ENCODE measurements at places on chromosomes 4 and X.

DNA sequence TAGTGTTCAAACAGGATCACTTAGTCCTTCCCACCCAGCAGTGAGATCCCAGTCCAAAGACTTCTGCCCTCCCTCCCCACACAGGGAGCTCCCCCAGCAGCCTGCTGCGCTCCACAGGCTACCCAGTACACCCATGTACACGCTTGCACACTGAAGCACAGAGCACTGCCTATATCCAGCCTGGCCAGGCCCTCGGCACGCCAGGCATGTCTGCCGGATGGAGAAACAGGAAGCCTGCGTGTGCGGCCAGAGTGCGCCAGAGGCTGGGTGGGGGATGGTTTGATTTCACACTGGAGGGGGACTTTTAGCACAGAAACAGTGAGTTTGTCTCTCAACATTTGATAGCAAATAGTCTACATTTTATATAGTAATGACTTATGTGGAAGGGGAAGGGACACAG, 833.5 kb upstream of the IGFBP7 start:
- peak; percentile 47 for DNase-seq

DNA sequence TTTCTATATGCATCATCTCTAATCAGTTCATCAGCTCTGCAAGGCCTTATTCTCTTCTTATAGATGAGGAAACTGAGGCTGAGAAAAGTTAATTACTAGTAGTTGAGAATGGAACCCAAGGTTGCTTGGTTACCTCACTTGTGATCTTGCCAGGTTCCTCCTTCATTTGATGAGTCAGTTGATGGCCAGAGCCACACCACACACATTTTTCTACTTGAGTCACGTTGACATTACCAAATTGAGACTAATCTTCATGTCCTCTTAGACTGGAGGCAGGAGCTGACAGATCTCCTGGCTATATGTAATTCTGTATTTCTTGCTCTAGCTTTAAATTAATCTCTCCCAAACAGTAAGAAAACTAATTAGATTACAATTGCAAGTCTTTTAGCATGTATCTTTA, 428.4 kb downstream of the AFF2 start:
- DNase-seq: peak; percentile 53

GRCh38 chr4:116469582-116469981, 615.8 kb downstream of the TRAM1L1 start:
- no peak for DNase-seq

- DNase-seq: peak; percentile 18
Measured at GRCh38 chr4:25915353-25915705, 1.3 kb downstream of the SMIM20 start.

DNA sequence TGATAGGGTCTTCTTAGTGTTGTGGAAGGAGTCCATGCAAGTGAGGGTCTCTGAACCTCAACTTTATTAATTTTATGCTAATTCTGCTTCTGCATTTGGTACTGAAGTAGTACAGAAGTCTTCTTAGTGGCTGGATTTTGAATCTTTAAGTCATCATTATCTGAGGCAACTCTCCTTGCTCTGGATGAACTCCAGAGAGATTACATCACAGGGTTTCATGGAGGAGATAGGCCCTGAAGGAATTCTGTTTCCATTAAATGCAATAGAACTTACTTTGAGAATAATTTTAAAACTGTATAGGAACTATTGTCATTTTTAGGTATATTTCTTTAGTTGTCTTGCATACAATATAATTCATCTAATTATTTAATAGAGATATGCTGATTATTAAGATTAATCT, 451.2 kb downstream of the FAT4 start:
- DNase-seq: no peak

GRCh38 chr4:120918788-120919187, 3.7 kb downstream of the PRDM5 start:
- DNase-seq: no peak

GRCh38 chrX:2694914-2695267, 3.8 kb downstream of the CD99 start:
- DNase-seq: no peak

DNA sequence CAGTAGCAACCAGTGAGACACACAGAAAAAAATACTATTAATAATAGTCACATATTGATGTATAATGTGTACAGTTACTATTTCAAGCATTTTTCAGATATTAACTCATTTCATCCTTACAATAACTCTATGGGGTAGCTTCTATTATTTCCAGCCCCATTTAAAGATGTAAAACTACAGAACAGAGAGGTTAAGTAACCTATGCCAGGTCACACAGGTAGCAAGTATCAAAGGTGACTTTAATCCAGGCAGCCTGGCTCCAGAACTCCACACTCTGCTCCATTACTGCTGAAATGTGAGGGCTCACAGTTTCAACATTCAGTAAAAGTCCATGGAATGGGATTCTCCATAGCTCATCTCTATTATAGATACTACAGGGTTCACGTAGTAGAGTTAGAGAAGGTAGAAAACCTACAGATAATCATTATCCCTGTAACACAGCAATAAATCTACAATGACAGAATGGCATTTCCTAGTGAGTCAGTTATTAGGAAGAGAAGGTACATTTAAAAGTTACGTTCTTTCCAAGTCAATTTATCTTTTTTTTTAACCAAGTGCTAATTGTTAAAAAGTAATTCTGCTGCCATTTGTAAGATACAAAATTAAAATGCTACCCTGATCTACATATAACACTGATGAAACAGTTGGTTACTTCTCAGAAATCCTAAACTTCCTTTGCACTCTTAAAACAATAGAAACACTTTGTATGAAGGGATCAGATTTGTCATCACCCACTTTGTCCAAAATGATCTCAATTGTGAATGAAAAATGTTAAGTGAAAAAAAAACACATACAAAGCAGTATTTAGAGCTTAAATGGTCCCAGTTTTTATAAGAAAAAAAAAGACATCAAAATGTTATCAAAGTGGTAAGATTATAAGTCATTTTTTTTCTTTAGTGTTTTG, 18.7 kb downstream of the RELL1 start:
- DNase-seq: no peak

GRCh38 chrX:47160781-47161180, 15.8 kb downstream of the RBM10 start:
- DNase-seq: no peak

- DNase-seq: peak; percentile 11
Measured at GRCh38 chrX:33336783-33337182, 125.4 kb upstream of the DMD start.

- DNase-seq: peak; percentile 68
Measured at GRCh38 chr4:109005523-109005922, 242.7 kb upstream of the ETNPPL start.

DNA sequence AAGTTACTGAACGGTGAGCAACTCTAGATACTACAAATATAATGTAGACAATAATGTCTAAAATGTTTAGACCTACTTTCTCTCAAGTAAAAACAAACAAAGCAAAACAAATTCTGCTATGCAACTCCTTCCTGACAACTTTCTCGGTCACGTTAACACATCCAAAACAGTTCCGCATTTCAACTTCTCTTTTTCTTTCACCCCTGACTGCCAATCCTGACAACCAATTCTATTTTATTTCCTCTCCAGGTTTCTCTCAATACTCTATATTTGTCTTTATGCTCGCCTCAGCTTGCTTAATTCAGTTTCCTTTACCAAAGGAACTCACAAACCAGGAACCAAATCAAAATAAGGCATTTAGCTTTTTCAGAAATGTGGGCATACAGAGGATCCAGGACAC, 513.0 kb downstream of the FSTL5 start:
- DNase-seq: no peak

- peak; percentile 88 for DNase-seq
Measured at GRCh38 chr4:109921384-109921808, 8.7 kb downstream of the EGF start.

GRCh38 chr4:175450446-175450845, 361.6 kb downstream of the GPM6A start:
- DNase-seq: no peak

DNA sequence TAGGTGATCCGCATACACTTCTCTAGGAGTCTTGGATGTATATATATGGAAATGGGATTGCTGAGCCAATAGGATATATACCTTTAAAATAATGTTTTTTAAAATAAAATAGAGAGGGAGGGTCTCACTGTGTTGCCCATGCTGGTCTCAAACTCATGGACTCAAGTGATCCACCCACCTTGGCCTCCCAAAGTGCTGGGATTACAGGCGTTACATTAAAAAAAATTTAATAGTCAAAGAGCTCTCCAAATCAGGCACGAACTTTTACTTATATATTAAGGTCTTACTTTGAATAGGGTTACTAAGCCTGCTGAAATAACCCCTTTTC, 109.0 kb downstream of the GNL3L start:
- no peak for DNase-seq

DNA sequence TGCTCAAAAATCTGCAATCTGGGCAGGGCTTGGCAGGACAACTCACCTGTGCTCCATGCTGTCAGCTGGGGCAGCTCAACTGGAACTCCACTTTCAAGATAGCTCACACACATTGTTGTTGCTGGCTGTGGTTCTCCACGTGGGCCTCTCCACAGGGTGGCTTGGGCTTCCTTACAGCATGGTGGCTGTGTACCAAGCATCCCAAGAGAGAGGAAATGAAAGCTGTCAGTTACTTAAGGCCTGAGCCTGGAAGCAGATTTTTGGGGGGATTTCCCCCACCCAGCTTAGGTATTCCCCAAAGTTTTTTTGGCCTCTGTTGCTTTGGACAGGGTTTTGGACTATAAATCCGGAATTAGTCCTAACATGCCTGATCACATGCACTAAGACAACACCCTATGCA, 81.0 kb downstream of the BCOR start:
- no peak for DNase-seq

DNA sequence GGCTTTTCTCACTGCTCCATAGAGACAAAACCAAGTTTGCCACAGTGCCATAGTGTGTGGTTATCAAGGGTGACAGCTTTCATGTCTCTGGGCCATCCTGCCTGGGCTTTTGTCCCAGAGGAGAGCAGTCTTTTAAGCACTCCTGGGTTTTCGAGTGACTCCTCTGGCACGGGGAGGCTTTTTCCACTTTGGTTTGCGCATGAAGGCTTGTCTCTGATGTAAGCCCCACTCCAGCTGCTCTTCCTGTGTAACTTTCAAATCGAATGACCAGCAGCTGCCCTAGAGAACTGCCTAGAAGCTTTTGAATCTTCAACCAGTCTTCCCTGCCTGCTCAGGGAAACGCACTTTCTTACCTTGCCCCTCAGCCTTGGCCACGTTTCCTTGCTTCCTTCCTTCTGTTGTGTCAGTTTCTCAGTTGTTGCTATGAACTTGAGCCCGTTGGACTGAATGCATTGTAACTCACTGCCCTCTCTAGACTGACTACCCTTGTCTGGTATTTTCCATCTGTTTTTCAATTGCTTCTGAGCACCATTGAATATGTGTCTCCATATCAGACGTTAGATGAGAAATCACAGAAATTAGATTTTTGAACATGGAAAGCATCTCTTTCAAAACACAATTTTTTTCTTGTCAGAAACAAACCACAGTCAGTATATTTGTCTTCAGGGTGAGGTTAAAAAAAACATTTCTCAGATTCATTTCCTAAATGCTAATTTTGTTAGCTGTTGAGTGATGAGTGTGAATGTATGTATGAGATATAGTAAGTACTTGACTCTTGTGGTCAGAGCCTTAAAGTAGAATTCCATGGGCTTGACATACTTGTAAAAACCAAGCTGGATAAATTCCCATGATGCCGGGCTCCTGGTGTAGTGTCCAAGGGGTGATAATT, 45.3 kb downstream of the SLC9A6 start:
- peak; percentile 74 for DNase-seq

DNA sequence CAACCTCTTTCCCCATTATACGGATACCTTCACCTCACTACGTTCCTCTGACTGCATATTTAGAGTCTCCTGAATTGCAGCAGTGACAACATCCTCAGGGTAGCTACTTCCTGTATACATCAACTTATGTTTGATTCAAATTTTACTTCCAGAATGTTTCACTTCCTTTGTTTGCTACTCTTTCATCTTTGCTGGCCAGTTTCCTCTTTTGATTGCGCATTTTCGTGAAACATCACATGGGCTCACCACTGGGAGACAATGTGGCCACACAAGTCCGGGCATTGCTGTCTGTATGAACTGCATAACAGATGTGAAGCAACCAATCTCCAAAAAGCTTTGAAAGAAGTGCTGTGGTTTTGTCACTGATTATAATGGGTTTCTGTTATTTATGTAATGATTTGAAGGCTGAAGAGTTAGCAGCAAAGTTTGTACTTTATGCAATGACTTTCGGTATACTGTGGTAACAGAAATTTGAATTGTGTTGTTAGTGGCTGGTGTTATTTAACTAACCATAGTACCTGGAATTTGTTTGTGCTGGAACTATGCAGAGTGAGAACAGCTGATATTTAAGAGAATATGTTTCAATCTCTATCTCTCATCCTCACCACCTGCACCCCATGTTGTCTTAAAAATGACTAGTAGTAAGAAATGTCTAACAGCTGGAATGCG, 7.4 kb downstream of the SNCA start:
- no peak for DNase-seq

- no peak for DNase-seq
Measured at GRCh38 chrX:17120816-17121215, 174.4 kb downstream of the REPS2 start.

DNA sequence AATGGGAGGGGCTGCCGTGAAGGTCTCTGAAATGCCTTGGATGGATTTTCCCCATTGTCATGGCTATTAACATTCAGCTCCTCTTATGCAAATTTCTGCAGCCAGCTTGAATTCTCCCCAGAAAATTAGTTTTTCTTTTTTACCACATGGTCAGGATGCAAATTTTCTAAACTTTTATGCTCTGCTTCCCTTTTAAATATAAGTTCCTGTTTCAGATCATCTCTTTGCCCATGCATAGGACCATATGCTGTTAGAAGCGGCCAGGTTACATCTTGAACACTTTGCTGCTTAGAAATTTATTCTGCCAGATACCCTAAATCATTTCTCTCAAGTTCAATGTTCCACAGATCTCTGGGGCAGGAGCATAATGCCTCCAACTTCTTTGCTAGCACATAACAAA, 13.8 kb upstream of the CLDN34 start:
- DNase-seq: no peak

GRCh38 chr4:101853691-101854090, 63.2 kb downstream of the BANK1 start:
- DNase-seq: no peak

- no peak for DNase-seq
Measured at GRCh38 chrX:40488296-40488695, 92.5 kb upstream of the ATP6AP2 start.

- DNase-seq: no peak
Measured at GRCh38 chr4:121148000-121148399, 16.1 kb downstream of the TNIP3 start.

DNA sequence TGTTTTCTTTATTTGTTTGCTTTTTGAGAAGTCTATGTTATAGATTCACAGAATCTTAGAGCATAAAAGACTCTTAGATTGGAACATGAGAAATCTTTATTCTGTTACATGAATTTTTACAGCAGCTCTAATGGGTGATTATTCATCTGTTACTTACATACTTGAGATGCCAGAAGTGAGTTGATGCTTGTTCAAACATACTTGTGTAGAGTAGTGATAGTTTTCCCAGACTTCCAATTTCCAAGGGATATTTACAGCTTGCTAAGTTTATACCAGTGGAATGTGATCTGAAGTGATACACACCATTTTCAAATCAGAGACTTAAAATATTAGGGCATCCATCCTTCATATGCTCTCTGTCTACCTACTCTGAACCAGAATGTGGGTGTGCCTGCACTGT, 252.9 kb upstream of the SMIM31 start:
- DNase-seq: peak; percentile 11

- no peak for DNase-seq
Measured at GRCh38 chr4:81504112-81505003, 32.7 kb upstream of the RASGEF1B start.
